Cardiac septum (tissue), 1 donor: ENCODE measurements at places on chromosomes 1 and 21.
A peak's percentile ranks its signal among the peaks of the same experiment; 100 is the strongest.

GRCh38 chr1:53073868-53074311, 11.9 kb downstream of the PODN start:
- DNase-seq, result peak; percentile 75

DNA sequence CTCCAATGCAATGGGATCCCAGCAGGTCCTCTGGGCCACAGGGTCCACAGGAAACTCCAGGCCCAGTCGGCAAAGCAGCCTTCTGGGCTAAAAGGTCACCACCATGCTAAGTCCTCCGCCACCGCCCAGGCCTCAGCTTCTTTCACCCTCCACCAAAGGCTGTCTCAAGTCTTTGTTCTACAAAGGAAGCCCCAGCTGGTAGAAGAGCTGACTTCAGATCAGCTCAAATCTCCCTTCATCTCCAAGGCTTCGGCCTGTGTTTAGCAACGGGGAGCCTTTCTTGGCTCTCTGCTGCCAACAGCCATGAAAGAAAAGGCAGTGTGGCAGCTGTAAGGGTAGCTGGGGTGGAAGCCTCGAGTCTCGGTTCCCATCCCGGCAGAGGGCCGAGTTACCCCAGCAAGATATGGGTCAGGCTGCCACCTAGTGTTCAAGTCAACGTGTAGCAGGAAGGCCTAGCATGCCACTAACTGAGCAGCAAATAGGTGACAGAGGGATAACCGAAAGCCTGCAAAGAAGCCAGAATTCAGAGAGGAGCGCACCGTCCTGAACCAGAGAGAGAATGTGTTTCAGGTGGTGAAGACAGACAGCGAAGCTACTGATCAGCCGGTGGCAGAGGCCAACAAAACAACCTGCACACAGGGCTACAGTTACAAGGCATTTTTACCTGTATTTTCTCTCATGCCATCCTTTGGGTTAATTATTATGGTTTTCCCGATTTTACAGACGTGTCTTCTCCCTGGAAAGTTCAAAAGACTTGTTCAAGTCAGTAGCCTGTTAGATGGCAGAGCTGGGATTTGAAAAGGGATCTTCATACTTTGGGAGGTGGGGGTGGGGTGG, 26.8 kb upstream of the CRNN start:
- no peak for DNase-seq

GRCh38 chr1:182556279-182556678, 32.8 kb downstream of the RNASEL start:
- DNase-seq, result no peak

GRCh38 chr1:240099748-240100147, 8.1 kb downstream of the FMN2 start:
- DNase-seq, result no peak

- DNase-seq, result no peak
These were observed 424.1 kb downstream of the TTLL7 start for GRCh38 chr1:83574791-83575190.

DNA sequence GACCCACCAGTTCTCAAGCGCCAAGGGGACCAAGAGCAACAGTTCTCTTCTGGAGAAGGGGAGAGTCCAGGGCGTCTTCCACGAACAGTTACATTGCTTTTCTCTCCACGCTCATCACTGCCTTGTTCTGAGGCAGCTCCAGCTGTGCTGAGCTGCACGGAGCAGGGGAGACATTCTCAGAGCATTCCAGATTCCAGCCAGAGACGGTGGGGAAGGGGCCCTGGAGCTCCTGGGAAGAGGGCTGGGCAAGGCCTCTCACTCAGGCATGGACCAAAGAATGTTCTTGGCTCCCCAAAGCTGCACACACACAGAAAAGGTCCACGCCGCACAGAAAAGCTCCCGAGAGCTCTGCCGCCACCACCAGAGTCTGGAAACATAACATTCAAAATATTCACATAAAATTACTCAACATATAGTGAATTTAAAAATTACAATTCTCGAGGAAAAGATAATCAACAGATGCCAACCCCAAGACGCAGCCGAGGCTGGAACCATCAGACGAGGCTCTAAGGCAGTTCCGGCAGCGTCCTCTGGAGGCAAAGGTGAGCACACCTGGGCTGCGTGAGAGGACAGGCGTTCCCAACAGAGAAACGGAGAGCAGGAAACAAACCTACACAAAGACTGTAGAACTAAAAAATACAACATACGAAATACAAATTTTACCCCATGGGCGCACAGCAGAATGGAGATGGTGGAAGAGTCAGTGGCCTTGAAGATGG, 40.5 kb downstream of the UBE2G2 start:
- DNase-seq, result no peak

- peak; percentile 89 for DNase-seq
These were observed at the start of gene LDLRAP1 for GRCh38 chr1:25543425-25544242. LDLRAP1 (plus strand) TSS chr1:25543606; CDS start chr1:25543699, 93 bp downstream.

GRCh38 chr1:55626326-55626725, 411.2 kb upstream of the USP24 start:
- no peak for DNase-seq
